ENCODE measurements at places on chromosomes 6 and 20. TPM values are rescaled to one million over a fixed set of nuclear protein-coding genes. Genes with fewer than 3 reads are reported as not detected.

GRCh38 chr20:35463455-35464300, 8.3 kb downstream of the CEP250 start:
- DNase-seq = peak; percentile 80

- DNase-seq = peak; percentile 75
Observed at GRCh38 chr6:75296811-75297779, 12.5 kb upstream of the TMEM30A start.

The VSTM2L gene
- 0.17 TPM for total RNA-seq

The BLCAP gene
- total RNA-seq = 57.7 TPM

Data from OCI-LY7 (cell line).